ENCODE measurements at places on chromosomes 4 and X.

GRCh38 chr4:106194801-106195200 is 121.2 kb downstream of the TBCK start:
- DNase-seq, result no peak

DNA sequence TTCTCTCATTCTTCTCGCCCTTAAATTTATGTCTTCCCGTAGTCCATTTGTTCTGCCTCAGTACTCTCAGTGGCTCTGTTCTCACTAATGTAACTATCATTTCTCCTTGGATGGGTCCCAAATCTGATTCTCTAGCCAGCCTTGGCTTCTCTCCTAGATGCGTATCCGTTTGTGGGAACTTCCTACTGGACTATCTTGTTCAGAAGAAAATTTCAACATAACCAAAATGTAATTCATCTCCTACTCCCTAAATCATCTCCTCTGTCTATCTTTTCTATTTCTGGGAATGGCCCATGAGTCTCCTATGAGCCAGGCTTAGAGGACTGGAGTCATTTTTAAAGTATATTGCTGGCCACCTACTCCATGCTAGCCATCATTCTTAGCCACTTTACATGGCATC is 4.4 kb upstream of the C4orf36 start:
- no peak for DNase-seq

- DNase-seq, result no peak
Measured at GRCh38 chrX:129779747-129780146, at the start of gene SASH3. Gene SASH3, plus strand, starts transcription at chrX:129779949. Its CDS starts 149 bp downstream, at chrX:129780098.

- DNase-seq, result no peak
Measured at GRCh38 chrX:50115973-50116372, 84.8 kb downstream of the AKAP4 start.

- DNase-seq, result no peak
Measured at GRCh38 chrX:48665991-48666390, 17.6 kb upstream of the WAS start.

- DNase-seq, result no peak
Measured at GRCh38 chr4:143555676-143556075, 42.2 kb downstream of the SMARCA5 start.

DNA sequence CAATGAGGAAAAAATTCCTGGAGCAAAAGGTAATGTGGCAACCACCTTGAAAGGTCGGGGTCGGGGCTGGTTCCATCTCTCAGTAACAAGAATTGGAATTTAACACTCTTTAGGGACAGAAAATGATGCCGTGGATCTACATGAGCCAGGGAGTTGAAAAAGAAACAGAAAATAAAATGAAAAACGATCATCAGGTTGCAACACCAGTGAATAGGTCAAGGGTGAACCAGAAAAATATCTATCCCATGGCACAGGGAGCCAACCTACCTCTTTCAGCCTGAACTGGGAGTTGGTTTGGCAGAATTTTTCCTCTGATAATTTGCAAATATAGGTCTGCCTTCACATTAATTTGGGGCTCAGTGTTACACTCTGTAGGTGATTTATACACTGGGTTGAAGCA is 93.7 kb downstream of the C4orf33 start:
- DNase-seq, result no peak

DNA sequence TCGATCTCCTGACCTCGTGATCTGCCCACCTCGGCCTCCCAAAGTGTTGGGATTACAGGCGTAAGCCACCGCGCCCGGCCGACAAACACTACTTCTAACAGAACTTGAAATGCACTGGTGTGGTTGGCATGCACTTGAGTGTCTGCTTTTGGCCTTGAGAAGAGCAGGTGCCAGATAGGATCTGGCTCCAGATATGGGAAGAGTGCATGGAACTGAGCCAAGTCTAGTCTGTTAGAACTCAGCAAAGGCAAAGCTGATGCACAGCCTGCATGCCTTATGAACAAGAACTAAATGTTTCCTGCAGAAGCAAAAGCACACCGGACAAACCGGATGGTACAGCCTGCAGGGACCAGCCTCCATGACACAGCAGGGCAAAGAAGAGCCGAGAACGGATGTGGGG is 35.1 kb upstream of the TBL1X start:
- DNase-seq, result peak; percentile 1

DNA sequence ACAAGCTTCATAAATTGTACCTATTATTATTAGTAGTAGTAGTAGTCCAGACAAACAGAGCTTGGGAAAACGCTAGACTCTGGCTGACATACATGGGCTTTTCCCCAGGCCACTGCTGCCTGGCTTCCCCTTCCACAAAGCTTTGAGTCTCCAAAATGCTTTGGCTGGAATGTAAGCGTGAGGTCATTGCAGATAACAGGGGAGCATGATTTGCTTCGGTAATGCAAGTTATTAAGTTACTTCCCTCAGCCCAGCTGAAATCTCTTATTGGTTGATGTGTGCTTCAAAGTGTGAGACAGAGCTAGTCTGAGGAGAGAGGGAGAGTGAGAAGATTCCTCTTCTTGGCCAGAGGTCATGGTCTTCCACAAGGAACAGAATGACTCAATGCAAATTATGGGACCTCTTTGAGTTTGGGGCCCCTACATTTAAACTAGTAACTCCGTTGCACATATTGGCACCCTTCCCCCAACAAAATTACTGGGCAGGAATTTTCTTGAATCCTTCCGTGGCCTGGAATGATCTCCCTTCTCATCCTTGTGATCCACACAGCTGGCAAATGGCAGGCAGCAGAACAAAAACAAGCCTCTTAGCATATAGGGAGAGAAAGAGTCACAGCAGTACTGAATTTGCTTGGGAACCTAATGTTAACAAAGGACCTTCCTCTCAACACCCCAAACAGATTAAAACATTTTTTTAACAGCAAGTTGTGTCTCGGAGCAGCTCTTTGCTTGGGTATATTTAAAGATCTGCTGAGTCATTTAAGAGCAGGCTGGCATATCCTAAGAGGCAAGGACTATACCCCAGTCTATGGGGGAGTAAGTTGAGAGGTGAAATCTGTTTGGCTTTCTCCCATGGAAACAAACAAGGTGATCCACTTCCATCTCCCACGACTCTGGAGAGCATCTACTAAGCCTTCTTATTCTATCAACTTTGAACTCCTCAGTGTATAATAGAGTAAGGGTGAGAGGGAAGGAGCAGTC is 19.9 kb downstream of the AR start:
- DNase-seq, result no peak

DNA sequence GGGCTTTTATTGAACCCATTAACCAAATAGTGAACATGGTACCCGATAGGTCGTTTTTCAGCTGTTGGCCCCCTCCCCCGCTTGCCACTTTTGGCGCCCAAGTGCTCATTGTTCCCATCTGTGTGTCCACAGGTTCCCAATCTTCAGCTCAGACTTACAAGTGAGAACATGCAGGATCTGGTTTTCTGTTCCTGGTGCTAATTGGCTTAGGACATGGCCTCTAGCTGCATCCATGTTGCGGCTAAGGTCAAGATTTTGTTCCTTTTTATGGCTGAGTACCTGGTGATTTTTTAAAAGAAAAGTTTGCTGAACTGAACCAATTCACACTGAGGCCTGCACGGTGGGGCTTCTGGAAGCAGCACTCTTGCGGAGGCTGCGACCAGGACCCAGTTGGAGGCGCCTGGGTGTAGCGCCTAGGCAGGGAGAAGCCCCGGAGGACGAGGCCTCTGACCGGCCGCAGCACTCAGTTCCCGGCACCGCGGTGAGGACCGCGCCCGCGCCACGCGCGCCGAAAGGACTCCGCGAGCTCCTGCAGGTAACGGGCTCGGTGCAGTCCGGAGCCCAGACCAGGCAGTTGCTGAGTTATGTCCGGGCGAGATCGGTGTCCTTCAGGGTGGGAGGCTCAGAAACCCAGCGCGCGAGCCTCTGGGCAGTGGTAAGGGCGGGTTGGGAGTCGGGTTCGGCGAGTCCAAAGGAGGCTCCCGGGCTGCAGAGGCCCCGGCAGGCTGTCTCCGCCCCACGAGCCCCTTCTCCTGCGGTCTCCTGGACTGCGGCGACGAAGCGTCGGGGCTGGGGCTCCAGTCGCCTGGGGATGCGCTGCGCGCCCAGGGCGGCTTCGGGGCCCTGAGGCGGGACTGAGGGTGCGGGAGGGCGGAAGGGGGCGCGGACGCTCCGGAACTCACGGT is 15.8 kb upstream of the SLC25A4 start:
- no peak for DNase-seq

- no peak for DNase-seq
Measured at GRCh38 chr4:76270244-76271175, 19.0 kb downstream of the FAM47E start.

DNA sequence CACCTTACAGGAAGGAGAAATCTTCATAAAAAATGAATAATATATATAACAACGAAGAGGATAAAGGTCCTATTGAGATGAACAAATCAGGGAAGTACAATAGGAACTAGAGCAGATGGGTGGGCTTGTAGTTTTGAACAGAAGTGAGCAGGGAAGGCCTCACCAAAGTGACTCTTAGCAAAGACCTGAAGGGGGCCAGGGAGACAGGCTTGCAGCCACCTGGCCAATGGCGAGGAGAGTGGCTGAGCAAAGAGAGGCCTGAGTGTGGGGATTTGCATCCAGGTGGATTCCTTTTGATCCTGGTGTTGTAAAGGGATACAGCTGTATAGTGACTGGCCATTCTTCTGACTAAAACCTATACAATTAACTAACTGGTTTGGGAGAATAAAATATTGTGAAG is 354.1 kb downstream of the CAMK2D start:
- peak; percentile 20 for DNase-seq

GRCh38 chr4:173801876-173802661 is 272.0 kb upstream of the HAND2 start:
- DNase-seq, result no peak

DNA sequence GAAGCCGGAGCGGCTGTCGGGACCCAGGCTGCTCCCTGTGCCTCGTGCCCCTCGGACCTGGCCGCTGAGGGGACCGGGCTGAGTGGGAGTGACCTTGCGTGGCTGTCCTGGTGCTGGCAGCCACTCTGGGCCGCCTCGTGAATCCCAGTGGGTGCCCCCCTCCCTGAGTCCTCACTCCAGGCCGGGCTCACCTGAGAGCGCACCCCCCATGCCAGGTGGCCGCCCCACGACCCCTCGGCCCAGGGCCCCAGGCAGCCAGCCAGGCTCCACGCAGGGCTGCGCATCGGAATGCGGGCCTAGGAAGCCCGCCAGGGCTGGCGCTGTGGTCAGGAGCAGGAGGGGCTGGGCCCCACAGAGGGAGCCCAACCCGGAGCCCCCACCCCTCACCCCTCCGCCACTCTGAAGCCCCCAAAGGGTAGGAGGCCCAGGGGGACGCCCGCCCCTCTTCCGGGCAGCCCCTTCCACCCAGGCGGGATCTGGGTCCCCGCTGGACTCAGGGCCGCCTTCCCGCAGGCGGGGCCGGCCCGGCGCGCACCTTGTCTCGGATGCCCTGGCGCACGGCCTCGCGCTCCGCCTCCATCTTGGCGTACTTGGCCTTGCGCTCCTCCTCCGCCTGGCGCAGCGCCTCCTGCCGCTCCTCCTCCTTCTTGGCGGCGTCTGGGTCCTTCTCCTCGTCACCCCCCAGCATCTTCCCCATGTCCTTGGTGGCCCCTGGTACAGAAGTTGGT is 33.9 kb downstream of the CPLX1 start:
- DNase-seq, result no peak

DNA sequence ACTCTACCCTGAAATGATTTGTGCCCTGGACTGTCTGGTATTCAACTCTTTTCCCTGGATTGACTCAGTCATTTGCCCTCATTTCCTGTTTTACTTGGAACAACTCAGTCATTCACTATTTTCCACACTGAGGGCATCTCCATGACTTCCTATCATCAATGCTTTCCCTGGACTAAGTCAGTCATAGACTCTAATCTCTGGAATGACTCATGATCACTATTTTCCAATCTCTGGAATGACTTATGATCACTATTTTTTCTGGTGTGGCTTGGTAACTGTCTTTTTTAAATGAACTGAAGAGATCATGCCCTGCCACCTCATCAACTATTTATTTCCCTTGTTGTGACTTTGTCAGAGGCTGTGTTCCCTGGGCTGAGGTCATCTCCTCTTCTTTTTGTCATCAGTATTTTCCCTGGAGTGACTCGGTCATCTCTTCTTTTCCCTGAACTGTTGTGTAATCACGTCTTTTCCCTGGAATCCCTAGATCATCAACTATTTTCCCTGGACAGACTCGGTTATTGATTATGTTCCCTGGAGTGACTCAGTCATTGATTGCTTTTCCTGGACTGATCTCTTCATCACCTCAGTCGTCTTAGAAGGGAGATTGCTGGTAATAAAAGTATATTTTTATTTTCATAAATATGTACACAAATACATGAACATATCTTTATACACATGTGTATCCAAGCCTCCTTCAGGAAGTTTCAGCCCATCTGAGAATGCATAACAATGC is 327.1 kb upstream of the VCX start:
- no peak for DNase-seq

DNA sequence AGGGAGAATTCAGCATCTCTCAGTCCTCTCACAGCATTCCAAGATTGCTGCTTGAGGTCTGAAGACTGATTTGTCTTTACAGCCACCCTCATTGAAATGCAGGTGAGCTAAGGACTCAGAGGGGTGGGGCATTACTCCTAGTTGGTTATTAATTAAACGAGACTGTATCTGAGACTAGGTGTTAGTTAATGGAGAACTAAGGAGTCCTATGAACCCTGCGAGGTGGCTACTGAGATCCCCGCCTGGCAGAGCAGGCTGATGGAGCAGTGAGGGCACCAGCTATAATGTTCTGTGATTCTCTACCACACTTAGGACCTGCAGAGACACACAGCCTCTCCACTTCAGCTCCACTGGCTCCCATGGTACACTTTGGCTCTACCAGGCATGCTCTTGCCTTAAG is 215.3 kb downstream of the MID1IP1 start:
- no peak for DNase-seq

DNA sequence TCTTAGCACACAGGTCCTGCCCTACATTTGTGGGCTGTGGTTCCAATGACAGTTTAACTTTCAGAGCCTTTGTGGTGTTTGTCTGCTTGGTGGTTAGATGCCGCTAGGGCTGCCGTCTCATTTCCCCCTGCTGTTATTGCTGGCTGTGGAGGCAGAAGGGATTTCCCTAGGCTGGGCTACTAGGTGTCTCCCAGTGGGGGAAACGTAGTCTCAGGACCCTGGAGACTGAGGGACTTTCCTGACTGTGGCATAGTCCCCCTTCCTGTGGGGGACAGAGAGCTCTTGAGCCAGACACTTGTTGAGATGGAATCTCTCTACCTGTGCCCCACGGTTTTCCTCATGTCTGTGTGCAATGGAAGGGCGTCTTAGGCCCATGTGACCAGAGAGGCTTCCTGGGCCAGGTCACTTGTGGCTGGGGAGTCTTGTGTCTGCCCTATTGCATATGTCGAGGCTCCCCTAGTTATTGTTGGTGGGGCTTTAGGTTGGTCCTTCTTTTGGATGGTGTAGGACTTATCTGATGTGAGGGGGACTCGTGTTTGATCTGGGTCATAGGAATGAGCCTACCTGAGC is 68.2 kb downstream of the ARHGAP10 start:
- no peak for DNase-seq

Data from NCI-H774 (cell line).